ENCODE measurements at places on chromosomes 12 and 14. TPM values are rescaled to one million over a fixed set of nuclear protein-coding genes. Genes with fewer than 3 reads are reported as not detected.

- no peak overlapping the region for H3K4me3 ChIP-seq
- H3K27ac ChIP-seq, result no peak overlapping the region
- DNase-seq, result no peak
- H3K27me3 ChIP-seq, result no peaks in the 10 kb centered on the region
- no peaks in the 10 kb centered on the region for H3K36me3 ChIP-seq
Measured at GRCh38 chr14:50822501-50823042, 8.4 kb downstream of the NIN start.

DNA sequence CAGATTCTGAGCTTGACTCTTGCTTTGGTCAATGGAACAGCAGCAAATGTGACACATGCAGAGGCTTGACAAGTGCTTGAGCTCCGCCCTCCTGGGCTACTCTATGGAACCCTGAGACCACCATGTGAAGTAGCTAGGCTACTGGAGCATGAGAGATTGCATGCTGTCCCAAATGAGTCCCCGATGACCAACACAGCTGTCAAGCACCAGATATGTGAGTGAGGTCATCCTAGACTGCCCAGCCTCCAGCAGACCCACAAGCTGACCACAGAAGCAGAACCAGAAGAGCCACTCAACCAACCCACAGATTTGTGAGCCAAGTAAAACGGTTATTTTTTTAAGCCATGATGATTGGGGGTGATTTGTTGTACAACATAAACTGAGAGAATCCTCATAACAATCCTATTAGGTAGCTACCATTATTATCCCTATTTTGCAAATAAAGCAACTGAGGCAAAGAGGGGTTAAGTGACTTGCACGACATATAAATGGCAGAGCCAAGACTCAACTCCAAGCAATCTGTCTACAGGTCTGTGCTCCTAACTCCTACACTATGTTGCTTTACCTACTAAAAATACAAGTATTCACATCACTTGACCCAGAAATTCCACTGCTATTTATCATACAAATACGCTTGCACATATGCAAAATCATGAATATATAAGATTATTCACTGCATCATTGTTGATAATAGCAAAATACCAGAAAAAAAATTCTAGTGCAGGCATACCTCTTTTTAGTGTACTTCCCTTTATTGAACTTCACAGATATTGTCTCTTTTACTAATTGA, 136.2 kb downstream of the NDUFA12 start:
- no peak for DNase-seq
- H3K36me3 ChIP-seq, result no peaks in the 10 kb centered on the region
- H3K27me3 ChIP-seq, result peaks cover 12% of the 10 kb centered on the region
- no peak overlapping the region for H3K4me3 ChIP-seq

DNA sequence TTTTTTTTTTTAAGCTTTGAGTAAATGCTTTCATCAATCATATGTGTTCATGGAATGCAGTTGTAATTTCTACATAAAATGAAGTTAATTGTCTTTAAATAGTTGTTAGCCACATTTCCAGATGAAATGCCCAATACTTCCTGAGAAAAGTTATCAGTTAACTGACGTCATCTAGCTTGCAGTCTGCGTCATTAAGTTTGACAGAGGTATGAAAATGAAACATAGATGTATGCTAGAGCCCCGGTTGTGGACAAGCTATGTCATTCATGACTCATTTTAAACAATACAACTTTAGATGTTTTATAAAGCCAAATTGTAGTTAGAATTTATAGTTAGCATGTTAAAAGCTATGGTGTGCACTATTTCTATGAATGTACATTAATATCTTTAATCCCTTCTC, 90.7 kb downstream of the PLEKHA5 start:
- H3K36me3 ChIP-seq, result peaks cover 7% of the 10 kb centered on the region
- no peaks in the 10 kb centered on the region for H3K27me3 ChIP-seq
- H3K27ac ChIP-seq, result peak overlapping the region; percentile 85
- peaks cover 17% of the 10 kb centered on the region for H3K4me1 ChIP-seq
- peak; percentile 22 for DNase-seq

DNA sequence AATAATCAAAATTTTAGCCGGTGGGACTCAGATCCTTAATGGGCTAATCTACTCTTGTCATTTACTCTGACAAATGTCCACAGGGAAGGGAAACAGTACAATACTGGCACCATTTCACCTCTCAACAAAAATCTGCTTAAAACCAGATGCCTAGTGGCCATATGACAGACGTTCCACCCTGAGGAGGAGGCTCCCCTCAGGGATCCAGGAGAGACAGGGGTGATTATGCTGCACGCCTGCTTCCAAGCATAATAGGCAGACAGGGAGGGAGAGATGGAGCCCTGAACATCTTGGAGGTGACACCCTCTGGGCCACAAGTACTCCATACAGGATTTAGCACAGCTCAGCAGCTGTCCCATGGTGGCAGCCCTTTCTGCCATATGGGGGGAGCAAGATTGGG, 24.8 kb upstream of the AKAP6 start:
- H3K27ac ChIP-seq, result no peak overlapping the region
- H3K27me3 ChIP-seq, result no peaks in the 10 kb centered on the region
- no peaks in the 10 kb centered on the region for H3K36me3 ChIP-seq
- no peak overlapping the region for H3K4me3 ChIP-seq
- DNase-seq, result no peak

DNA sequence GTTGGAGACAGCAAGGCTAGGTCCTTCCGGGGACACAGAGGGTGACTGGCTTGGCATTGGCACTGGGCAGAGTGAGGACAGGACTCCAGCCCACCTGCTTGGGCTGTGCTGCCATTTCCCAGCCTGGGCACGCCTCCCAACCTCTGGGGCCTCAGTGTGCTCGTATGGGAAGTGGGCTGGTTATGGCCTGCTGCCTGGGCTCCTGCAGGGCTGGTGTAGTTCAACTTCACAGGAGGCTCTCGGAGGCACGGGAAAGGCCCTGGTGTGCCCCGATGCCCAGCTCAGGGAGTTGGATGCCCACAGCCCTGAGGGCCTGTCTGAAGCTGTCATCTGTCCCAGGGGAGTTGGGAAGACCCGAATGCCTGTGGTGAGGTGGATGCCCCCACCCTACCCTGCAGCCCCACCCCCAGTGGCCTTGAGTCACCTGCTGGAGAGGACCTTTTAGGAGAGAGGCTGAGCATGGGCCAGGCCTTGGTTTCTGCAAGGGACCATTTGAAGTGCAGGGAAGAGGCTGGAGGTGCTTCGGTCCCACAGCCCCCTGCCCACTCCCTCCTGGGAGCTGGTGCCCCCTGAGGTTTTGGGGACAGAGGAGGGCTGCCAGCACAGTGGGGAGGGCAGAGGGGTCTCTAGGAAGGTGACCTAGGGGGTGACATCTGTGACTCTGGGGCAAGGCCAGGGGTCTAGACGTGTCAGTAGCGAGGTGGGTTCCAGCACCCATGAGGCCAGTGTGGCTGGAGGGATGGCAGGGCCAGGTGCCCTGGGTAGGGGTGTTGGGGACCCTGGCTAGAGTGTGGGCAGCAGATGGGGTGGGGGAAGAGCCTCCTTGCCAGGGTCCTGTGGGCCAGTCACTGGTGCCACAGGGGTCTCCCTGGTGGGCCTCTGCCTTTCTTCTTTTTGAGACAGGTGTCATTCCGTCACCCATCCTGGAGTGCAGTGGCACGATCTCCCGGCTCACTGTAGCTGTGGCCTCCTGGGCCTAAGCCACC, 9.1 kb downstream of the ULK1 start:
- H3K27me3 ChIP-seq, result no peaks in the 10 kb centered on the region
- H3K4me1 ChIP-seq, result peaks cover 19% of the 10 kb centered on the region
- H3K27ac ChIP-seq, result no peak overlapping the region
- H3K36me3 ChIP-seq, result peaks cover 19% of the 10 kb centered on the region
- DNase-seq, result no peak

The SLC10A1 gene
- total RNA-seq, result not detected

The SLC39A5 gene
- total RNA-seq, result not detected

The OTX2 gene
- total RNA-seq, result not detected

The ADAM20 gene
- 1.6 TPM for total RNA-seq

DNA sequence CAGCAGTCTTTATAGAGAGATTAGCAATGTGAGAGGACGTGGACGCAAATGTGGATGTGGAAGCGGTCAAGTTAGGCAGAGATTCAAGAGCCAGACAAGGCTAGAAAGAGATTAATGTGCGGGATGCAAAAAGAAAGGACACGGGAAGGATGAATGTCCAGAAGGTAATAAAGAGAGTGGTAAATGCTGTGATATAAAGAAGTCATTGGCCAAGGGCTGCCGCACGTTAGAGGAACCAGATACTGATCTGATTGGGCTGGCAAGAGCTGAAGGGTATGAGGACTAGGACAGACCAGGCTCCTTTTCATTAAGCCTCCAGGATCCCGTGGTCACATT, 59.5 kb downstream of the DHRS2 start:
- H3K36me3 ChIP-seq, result no peaks in the 10 kb centered on the region
- no peak overlapping the region for H3K4me3 ChIP-seq
- H3K27me3 ChIP-seq, result no peaks in the 10 kb centered on the region
- H3K4me1 ChIP-seq, result no peaks in the 10 kb centered on the region
- H3K27ac ChIP-seq, result no peak overlapping the region
- no peak for DNase-seq

The SIX1 gene
- 0.33 TPM for total RNA-seq

DNA sequence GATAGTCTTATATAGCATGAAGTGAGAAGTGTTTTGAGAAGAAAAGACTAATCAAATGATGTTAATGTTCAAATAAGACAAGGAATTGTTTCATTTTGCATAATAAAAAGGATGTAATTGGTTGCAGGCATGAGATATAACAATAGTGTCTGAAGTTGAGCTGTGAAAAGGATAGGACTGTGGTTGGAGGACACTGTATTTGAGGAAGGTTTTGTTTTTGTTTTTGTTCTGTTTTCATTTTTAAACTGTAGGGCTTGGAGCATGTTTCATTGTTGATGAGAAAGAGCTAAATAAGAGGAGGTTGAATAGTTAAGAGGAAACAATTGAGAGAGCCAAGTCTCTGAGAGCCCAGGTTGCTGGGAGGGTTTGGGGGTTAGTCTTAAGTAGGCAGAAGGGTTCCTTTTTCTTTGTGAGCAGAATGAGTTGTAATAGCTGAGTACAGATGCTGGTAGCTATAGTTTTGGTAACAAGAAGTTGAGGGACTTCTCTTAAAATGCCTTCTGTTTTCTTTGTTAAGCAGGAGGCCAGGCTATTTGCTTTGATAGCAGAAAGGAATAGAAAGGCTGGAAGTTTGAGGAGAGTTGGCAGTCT, 58.4 kb downstream of the CCDC91 start:
- peaks cover 21% of the 10 kb centered on the region for H3K4me1 ChIP-seq
- H3K4me3 ChIP-seq, result no peak overlapping the region
- peak overlapping the region; percentile 4 for H3K27ac ChIP-seq
- DNase-seq, result no peak
- no peaks in the 10 kb centered on the region for H3K36me3 ChIP-seq
- H3K27me3 ChIP-seq, result no peaks in the 10 kb centered on the region

The POTEG gene
- not detected for total RNA-seq

- H3K27ac ChIP-seq, result peak overlapping the region; percentile 23
- DNase-seq, result no peak
- no peaks in the 10 kb centered on the region for H3K27me3 ChIP-seq
- H3K4me1 ChIP-seq, result peaks cover 21% of the 10 kb centered on the region
Measured at GRCh38 chr14:68593806-68594536, 198.9 kb downstream of the ZFP36L1 start.

DNA sequence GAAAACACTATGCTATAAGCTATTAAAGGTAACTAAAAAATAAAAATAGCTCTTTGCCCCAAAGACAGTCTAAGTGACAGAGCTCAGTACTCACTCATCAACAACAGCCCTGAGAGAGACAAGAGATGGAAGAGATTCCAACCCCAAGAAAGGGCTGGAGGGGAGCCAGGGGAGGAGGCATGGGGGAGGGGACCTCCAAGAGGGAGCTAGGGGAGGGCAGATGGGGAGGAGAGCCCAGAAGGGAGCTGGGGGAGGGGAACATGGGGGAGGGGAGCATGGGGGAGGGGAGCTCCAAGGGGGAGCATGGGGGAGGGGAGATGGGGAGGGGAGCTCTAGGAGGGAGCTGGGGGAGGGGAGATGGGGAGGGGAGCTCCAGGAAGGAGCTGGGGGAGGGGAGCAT, 7.7 kb downstream of the SSH1 start:
- peaks cover 12% of the 10 kb centered on the region for H3K4me1 ChIP-seq
- no peaks in the 10 kb centered on the region for H3K27me3 ChIP-seq
- DNase-seq, result no peak
- H3K27ac ChIP-seq, result no peak overlapping the region
- no peak overlapping the region for H3K4me3 ChIP-seq

The SLC7A7 gene
- total RNA-seq, result 0.61 TPM

GRCh38 chr14:105489542-105490266, 1.3 kb upstream of the TEDC1 start:
- H3K27me3 ChIP-seq, result no peaks in the 10 kb centered on the region
- DNase-seq, result peak; percentile 88
- peaks cover 7% of the 10 kb centered on the region for H3K36me3 ChIP-seq
- H3K4me1 ChIP-seq, result peaks cover 5% of the 10 kb centered on the region
- H3K4me3 ChIP-seq, result peak overlapping the region; percentile 78

- peak overlapping the region; percentile 81 for H3K4me3 ChIP-seq
- H3K4me1 ChIP-seq, result no peaks in the 10 kb centered on the region
- peaks cover 37% of the 10 kb centered on the region for H3K36me3 ChIP-seq
- H3K27ac ChIP-seq, result peak overlapping the region; percentile 91
- H3K27me3 ChIP-seq, result no peaks in the 10 kb centered on the region
Measured at GRCh38 chr12:56040151-56040550, 1.6 kb upstream of the RPS26 start.

DNA sequence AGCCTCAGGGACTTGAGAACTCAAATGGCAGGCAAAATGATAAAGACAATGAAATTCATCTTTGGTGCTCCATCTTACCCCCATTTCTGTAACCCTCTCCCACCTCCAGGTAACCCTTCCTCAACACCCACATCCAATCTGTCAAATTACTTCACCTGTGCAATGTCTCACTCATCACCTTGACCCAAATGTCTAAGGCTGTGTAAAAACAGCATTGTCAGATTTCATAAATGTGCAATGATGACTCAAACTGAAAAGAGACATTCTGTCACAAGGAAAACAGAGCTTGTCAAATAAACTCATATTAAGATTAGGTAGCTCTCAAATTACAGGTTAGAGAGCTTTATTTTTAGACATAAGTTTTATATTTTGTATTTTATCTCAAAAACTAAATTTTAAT, 19.9 kb upstream of the COCH start:
- H3K4me3 ChIP-seq, result no peak overlapping the region
- no peak overlapping the region for H3K27ac ChIP-seq
- H3K4me1 ChIP-seq, result no peaks in the 10 kb centered on the region
- DNase-seq, result no peak

GRCh38 chr12:115354007-115354890, 670.3 kb upstream of the TBX3 start:
- H3K27me3 ChIP-seq, result no peaks in the 10 kb centered on the region
- peak overlapping the region; percentile 99 for H3K27ac ChIP-seq
- H3K4me1 ChIP-seq, result peaks cover 42% of the 10 kb centered on the region
- H3K36me3 ChIP-seq, result no peaks in the 10 kb centered on the region
- peak overlapping the region; percentile 84 for H3K4me3 ChIP-seq
- DNase-seq, result peak; percentile 98

The PLXNC1 gene
- 2.4 TPM for total RNA-seq

The HRK gene
- 2.6 TPM for total RNA-seq

The RIN3 gene
- total RNA-seq, result 19.3 TPM

DNA sequence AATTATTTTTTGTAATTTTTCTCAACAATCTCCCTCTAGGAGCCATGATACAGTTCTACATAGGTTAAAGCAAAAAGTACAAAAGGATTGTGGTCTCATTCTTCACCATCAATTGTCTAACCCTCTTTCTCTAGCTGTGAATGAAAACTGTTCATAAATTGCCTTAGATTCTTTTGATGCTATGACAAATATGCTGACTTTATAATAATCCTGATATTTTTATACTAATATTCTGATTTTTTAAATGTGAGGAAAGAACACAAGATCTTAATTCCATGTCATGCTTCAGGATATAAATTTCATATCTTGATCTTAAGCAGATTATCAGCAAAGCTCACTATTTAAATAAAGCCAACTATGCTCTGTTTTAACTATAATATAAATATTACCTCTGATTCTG, 75.4 kb downstream of the KIF21A start:
- peaks cover 33% of the 10 kb centered on the region for H3K36me3 ChIP-seq
- H3K27me3 ChIP-seq, result no peaks in the 10 kb centered on the region
- DNase-seq, result no peak
- H3K27ac ChIP-seq, result no peak overlapping the region

The C1QL4 gene
- 0.20 TPM for total RNA-seq

Data from MCF 10A (cell line).